Natural killer cell (primary cell): ENCODE measurements at places on chromosomes 12 and 14. TPM values are rescaled to one million over a fixed set of nuclear protein-coding genes. Genes with fewer than 3 reads are reported as not detected.

Gene ADCY4
- 17.6 TPM for total RNA-seq

Gene RAD51AP1
- 3.4 TPM for total RNA-seq

Gene NANOG
- not detected for total RNA-seq

GRCh38 chr12:18676996-18677588, 60.7 kb downstream of the PLCZ1 start:
- H3K27me3 ChIP-seq: no peaks in the 10 kb centered on the region
- no peak for DNase-seq
- no peak overlapping the region for H3K27ac ChIP-seq
- H3K36me3 ChIP-seq: no peaks in the 10 kb centered on the region
- H3K4me1 ChIP-seq: no peaks in the 10 kb centered on the region
